ENCODE measurements at places on chromosomes 5 and 9.

- no peaks in the 10 kb centered on the region for H3K4me1 ChIP-seq
- no peak for DNase-seq
- H3K27me3 ChIP-seq = no peaks in the 10 kb centered on the region
Observed at GRCh38 chr5:10317825-10318682, 10.4 kb upstream of the CMBL start.

DNA sequence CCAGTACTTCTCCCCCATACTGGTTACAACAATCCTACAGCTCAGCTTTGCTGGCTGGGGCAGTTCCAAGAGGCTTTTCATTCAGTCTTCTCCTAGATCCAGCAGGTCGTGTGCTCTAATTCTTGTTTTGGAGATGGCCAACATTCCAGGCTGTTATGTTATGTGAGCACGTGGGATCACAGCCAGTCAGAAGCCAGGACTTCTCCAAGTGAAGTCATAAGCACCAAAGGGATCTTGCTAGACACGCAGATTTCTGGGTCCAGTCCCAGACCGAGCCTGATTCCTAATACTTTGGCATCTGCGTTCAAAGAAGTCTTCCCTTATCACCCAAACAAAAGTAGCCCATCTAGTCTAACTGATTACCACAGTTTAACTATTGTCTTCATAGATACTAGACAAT is 1.4 kb upstream of the LARP1 start:
- DNase-seq = no peak
- H3K36me3 ChIP-seq = no peaks in the 10 kb centered on the region
- H3K4me1 ChIP-seq = peaks cover 27% of the 10 kb centered on the region
- no peak overlapping the region for H3K4me3 ChIP-seq
- peak overlapping the region; percentile 96 for H3K27ac ChIP-seq
- no peaks in the 10 kb centered on the region for H3K27me3 ChIP-seq

GRCh38 chr5:38410304-38410990 is 146.0 kb downstream of the LIFR start:
- no peaks in the 10 kb centered on the region for H3K36me3 ChIP-seq
- DNase-seq = no peak
- no peak overlapping the region for H3K27ac ChIP-seq
- H3K27me3 ChIP-seq = peaks cover 3% of the 10 kb centered on the region
- H3K4me3 ChIP-seq = no peak overlapping the region

GRCh38 chr9:123686829-123687192 is 243.1 kb downstream of the DENND1A start:
- H3K27me3 ChIP-seq = no peaks in the 10 kb centered on the region
- H3K36me3 ChIP-seq = peaks cover 59% of the 10 kb centered on the region
- no peak overlapping the region for H3K4me3 ChIP-seq
- no peak for DNase-seq

GRCh38 chr5:124980163-124980941 is 233.9 kb upstream of the ZNF608 start:
- DNase-seq = no peak
- no peak overlapping the region for H3K27ac ChIP-seq
- no peaks in the 10 kb centered on the region for H3K27me3 ChIP-seq
- no peak overlapping the region for H3K4me3 ChIP-seq
- no peaks in the 10 kb centered on the region for H3K36me3 ChIP-seq

Measured in CD14-positive monocyte (primary cell).